T-helper 9 cell (primary cell): ENCODE measurements at places on chromosomes 1 and 21.
A peak's percentile ranks its signal among the peaks of the same experiment; 100 is the strongest.

DNA sequence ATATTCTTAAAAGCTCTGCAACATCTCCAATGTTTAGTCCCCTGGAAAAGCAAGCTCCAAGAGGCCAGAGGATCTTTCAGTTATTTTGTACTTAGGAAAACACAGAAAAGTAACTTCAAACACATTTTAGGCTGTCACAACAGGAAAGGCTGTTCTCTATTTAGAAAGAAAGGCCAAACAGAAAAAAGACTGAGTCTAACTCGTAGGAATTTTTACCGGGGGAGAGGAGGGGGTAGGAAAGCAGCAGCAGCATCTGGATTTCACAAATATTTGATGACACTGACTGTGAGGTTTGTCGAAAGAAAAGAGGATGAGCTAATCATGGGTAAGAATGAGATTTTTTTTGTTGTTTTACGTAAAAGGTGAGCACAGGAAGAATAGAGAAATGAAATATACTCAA lies 107.1 kb downstream of the EIF4G3 start:
- DNase-seq, result no peak

GRCh38 chr1:211684791-211685190 lies 9.4 kb upstream of the NEK2 start:
- no peak for DNase-seq

DNA sequence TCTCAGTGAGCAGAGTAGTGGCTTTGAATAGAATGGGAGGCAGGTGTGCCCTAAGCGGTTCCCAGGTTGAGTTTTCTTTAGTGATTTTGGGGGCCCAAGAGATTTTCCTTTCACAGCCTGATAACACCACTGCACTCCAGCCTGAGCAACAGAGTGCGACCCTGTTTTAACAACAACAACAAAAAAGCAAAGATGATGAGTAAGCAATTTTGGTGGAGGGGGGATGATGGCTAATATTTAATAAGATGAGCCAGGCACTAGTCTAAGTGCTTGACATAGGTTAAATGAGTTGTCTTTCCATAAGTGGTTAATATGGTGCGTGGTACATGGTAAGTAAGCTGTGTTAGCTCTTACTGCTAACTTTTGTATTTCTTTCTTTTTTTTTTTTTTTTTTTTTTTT lies 2.0 kb downstream of the RNPEP start:
- no peak for DNase-seq

GRCh38 chr1:100350787-100351094 lies 1.6 kb upstream of the CDC14A start:
- no peak for DNase-seq

DNA sequence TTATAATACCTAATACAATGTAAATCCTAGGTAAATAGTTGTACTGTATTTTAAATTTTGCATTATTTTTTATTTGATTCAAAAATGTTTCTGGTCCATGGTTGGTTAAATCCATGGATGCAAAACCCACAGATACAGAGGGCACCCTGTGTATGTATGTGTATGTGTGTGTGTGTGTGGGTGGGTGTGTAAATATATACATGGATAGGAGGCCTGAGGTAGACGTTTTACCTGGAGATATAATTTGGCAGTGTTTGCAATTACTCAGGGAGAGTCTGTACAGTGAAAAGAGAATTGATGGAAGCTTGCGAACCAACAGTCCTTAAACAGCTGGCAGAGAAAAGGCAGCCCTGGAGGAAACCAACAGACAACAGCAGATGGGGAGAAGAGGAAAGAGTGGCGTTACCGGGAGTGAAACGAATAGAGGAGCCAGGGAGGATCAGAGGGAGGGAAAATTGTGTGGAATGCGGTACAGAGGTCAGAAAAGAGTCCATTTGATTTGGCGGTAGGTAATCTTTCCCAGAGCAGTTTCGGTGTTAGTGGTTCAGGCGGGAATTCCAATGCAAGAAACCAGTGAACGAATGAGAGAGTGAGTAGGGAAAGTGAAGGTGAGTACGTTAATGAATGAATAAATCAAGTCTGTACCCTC lies 47.9 kb upstream of the NBL1 start:
- no peak for DNase-seq

DNA sequence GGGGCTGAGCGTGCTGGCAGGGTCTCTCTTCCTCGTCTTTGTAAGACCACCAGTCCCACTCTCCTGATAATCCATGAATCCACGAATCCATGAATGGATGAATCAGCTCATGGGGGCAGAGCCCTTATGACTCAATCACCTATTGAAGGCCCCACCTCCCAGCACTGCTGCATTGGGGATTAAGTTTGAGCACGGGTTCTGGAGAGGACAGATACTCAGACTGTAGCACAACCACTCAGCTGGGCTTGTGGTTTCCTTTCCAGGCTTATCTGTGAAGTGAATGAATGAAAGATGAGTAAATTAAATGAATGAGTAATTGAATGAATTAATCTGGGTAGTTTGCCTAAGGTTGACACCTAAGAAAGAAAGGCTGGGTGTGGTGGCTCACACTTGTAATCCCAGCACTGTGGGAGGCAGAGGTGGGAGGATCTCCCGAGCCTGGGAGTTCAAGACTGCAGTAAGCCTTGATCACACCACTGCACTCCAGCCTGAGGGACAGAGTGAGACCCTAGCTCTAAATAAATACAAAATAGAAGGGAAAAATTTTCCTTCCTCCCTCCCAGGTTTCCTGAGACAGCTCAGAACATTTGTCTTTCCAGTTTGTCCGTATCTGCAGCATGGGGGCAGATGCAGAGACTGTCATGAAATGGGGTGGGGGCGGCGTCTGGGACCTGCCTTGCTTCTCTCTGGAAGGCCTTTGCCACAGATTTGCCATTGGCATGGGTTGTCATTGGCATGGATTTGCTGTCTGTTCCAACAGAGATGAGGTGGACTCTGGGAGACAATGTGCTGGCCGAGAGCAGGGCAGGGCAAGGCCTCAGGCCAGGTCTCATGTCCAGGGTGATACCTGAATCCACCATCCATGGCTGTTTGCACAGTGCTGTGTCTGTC lies 187.7 kb upstream of the C1orf174 start:
- no peak for DNase-seq

- DNase-seq, result no peak
These were observed 64.6 kb downstream of the KDM1A start for GRCh38 chr1:23083714-23084480.

DNA sequence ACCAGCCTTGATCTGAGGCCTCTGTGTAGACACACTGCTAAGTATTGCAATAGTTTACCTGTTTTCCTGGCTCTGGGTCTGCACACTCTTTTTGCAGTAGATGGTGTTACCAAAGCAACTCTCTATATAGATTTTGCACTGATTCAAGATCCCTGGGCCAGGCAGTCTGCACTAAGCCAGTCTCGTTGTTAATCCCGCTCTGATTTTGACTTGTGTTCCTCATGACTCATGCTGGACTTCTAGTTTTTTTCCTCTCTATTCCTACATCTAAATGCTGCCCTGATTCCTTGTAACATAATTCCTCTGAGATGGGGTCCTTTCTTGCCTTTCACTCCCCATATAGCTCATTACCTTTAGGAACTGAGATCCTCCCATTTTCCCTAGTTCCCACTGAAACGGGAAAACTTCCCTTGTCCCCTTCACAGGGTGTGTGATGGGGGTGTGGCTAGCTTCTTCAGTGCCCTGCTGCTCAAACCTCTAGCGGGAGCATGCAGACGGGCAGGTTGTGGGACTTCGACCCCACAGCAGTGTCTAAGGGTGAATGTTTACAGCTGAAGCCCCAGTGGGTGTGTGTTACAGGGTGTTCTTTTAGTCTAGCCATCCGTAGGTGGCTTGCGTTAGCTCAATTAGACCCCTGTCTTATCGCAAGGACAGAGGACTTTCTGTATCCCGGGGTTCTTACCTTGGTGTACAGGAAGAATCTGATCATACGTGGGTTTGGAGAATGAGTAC lies 106.5 kb upstream of the RAB3GAP2 start:
- no peak for DNase-seq

- no peak for DNase-seq
These were observed 10.8 kb downstream of the CFAP410 start for GRCh38 chr21:44328242-44328895.

- peak; percentile 85 for DNase-seq
These were observed at the start of gene PLOD1 for GRCh38 chr1:11934302-11935056. Gene PLOD1, plus strand, starts transcription at chr1:11934717. Its CDS starts 63 bp downstream, at chr1:11934780.

- DNase-seq, result no peak
These were observed 2.9 kb downstream of the C2CD2 start for GRCh38 chr21:41950941-41951351.

DNA sequence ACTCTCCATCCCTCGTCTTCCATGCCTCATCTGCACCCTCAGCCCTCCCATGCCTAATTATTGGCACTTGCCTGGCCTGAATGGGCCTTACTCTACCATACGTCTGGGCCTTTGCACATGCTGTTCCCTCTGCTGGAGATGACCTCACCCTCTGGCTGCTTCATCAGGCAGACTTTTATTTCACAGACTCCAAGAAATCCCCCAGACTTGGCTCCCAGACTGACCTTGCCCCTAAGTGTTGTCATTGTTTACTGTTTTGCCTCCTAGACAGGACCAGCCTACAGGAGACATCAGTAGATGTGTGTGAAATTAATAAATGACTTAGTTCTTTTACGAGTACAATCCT lies 5.2 kb upstream of the AHDC1 start:
- DNase-seq, result no peak

DNA sequence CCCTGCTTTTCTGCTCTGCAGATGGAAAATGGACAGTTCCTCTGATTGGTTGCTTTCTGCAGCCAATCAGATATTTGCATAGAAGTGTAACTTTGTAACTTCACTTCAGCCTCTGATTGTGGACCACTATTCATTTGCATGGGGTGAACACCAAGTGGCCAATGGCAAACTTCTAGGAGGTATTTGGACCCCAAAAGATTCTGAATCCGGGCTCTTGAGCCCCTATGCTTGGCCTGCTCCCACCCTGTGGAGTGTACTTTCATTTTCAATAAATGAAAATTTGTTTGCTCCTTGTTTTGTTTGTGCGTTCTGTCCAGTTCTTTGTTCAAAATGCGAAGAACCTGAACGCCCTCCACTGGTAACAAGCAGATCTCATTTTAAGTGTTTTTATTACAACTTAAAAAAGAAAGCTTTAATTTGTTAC lies 6.4 kb upstream of the GSTM4 start:
- no peak for DNase-seq

DNA sequence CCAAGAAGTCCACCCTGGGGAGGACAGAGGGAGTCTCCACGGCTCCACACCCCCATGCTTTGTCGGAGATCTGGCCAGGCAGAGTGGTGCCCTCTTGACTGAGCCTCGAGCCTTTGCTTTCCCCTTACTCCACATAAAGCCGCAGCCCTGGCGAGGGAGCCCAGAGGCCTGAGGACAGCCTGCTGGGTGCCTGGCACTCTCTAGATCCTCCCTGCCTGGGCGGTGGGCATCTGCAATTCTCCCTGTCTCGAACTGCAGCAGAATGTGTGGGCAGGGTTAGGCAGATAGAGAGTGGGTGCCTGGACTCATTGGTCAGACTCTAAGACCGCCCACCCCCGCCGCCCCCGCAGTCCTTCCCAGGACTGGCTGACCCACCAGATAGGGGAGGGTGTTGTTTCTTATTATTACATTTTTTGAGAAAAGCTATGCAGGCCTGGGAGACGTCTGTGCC lies 13.9 kb downstream of the EPHX1 start:
- DNase-seq, result no peak

- no peak for DNase-seq
These were observed 13.1 kb upstream of the LPGAT1 start for GRCh38 chr1:211843507-211844298.
